ENCODE measurements at places on chromosomes 13 and 19.

- DNase-seq, result no peak
These were observed 111.2 kb upstream of the SGCG start for GRCh38 chr13:23069566-23069965.

GRCh38 chr13:45349438-45349837, 8.5 kb upstream of the TPT1 start:
- DNase-seq, result no peak

DNA sequence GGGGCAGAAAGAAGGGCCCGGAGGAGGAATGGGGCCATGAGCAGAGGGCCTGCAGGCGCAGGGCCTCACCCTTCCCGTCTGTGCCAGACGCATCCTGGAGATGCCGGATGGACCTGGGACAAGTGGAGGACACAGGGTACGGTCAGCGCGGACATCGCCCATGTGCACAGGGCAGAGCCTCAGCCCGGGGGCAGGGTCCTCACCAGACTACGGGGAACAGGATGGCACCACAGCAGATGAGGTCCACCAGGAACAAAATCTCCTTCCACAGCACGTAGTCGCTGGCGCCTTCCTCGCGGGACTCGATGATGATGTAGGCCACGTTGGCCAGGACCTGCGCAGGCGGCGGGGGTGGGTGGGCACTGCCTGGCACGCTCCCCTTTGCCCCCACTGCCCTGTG, 5.6 kb downstream of the GPR108 start:
- no peak for DNase-seq

GRCh38 chr13:96533408-96533807, 443.5 kb downstream of the HS6ST3 start:
- no peak for DNase-seq

- no peak for DNase-seq
These were observed 932.0 kb downstream of the SLITRK6 start for GRCh38 chr13:84867246-84867645.

GRCh38 chr13:79799059-79799867, 318.3 kb downstream of the NDFIP2 start:
- DNase-seq, result no peak

- DNase-seq, result no peak
These were observed 17.8 kb downstream of the PROZ start for GRCh38 chr13:113176280-113176679.

DNA sequence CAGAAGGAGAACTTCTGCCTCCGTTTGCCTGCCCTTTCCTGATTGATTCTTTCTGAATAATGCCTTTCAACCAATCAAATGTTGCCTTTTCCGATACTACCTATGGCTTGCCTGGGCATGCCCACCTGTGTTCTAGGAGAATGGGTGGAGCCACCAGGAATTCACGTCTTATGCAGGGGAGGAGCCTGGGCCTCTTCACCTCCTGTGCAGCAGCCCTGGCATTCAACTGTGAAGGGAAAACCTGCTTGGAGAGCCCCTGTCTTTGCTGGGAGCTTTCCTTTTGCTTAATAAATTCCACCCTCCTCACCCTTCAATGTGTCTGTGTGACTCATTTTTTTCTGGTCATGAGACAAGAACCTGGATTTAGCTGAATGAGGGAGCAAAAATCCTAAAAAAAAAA, 730.7 kb downstream of the UQCRFS1 start:
- DNase-seq, result peak; percentile 12

DNA sequence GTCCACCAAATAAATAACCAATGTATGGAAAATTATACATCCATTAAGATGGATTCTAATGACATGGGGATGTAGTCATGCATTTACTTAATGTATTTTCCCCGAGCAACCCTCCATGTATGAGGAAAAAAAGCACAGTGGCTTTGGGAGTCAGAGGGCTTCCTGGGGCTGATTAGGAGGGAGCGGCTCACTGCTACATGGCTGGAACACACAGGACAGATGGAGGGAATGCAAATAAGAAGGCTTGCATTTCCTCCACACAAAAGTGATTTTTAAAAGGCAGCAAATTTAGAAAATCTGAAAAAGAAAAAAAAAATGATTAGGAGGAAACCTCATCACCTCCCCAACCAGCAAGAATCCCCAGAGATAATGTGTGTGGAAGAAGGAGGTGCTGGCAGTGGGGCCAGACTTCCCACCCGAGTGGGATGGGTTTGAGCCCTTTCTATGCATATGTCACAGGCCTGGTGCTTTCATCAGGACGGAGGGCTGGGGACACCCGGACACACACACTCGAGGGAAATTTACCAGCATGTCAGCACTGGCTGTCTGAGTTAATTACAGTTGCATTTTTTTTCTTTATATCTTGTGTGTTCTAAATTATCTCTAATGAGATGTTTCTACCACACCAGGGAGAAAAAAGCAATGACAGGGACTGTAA, 118.9 kb downstream of the USP12 start:
- DNase-seq, result no peak

DNA sequence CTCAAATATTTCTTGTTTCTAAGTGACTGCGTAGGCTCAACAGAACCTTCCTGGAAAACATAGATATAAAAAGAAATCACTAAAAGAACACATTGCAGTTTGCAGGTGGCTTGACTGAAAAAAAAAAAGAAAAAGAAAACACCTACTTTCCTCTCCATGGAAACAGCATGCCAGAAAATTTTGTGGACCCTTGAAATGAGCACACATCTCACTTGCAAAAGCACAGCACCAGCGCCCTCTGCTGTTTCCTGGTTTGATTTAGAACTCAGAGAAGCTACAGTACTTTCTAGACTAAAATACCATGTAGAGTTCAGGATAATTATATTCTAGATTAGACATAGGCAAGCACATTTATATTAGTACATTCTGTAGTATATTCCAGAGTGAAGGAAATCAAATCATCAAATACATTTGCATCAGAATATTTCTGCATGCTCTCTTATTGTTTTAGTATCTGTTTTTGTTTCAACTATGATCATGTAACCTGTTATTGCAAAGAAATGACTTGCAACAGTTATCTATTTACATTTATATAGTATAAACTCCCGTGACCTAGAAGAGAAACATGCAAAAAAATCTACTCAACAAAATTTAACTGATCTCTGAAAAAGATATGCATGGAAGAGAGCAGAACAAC, 22.3 kb upstream of the XPO4 start:
- DNase-seq, result peak; percentile 76

DNA sequence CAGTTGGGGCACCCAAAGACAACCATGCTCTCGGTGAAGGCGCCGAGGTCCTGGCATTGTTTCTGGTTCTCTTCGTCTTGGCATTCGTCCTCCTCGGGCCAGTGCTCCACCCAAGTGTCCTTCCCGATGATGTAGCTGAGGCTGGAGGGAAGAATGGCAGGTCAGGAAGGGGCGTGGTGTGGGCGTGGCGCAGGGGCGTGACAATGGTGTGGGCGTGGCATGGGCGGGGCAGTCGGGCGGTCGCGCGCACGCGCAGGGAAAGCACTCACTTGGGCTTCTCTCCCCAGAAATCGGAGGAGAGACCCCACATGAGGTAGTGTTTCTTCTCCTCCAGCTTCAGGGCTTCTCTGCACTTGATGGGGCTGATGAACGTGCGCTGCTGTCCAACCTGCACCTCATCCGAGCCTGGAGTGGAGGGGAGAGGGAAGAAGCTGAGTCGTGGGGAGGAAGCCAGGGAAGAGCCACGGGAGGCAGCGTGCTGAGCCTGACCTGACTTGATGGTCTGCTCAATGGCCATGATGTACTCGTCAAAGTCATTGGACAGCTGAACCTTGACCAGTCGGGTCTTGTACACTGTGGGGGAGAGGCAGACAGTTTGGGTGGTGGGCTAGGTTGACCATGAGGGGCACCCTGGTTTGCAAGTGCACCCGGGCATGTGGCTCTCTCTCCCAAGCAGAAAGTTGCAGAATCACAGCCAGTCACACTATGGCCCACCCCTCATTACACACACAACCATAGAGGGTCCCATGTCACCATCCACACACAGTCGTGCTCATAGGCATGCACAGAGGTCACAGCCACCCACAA, 8.1 kb upstream of the TNFSF14 start:
- no peak for DNase-seq

DNA sequence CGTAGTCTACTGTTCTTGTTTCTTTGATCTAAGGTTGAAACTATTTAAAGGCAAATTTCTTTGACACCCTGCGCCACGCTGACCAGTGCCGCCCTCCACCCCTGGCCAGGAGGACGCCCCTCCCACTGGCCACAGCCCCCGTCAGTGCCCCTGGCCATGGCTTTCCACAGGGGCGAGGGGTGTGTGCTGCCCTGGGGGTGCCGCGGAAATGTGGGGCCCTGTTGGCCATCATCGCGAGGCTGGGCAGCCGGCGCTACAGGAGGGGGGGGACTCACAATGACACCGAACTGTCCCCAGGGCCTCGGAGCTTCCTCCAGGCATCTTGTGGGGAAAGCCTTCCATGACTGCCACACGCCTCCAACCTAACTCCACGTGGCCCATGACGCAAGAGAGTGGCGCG, 10.9 kb downstream of the SHC2 start:
- no peak for DNase-seq

DNA sequence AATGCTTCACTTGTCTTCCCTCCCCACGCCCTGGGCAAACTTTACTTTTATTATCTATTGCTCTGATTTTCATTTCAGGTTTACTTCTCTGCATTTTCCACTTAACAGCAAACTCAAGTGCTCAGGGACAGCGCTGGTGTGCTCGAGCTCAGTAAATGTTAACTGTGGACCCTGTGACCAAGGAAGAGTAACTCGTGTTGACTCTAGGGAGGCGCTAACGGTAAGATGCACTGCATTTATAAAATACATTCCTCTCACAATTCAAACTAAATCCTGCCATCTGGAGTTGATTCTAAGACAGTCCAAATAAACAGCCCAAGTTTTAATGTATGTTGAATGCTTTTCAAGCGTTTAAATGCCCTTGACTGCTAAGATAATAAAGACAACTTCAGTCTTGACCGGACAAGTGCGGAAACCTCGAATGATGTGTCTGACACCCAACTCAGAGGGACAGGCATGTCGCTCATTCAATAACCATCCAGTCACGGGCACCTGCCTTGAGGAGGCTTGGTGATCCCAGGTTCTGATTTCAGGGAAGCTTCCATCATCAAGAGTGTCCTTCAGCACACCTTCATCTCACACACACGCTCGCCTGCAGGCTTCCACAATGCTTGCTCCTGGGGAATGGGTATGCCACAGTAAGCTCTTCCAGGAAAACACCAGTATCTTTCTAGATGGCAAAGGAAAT, 93.2 kb downstream of the STK24 start:
- DNase-seq, result no peak

- DNase-seq, result no peak
These were observed 117.9 kb downstream of the CRYL1 start for GRCh38 chr13:20407759-20408158.

GRCh38 chr13:44840131-44840530, 149.1 kb downstream of the NUFIP1 start:
- no peak for DNase-seq

- DNase-seq, result peak; percentile 7
These were observed 48.6 kb upstream of the PCDH8 start for GRCh38 chr13:52896827-52897659.

GRCh38 chr19:55341171-55341588, 1.5 kb downstream of the KMT5C start:
- DNase-seq, result peak; percentile 35

DNA sequence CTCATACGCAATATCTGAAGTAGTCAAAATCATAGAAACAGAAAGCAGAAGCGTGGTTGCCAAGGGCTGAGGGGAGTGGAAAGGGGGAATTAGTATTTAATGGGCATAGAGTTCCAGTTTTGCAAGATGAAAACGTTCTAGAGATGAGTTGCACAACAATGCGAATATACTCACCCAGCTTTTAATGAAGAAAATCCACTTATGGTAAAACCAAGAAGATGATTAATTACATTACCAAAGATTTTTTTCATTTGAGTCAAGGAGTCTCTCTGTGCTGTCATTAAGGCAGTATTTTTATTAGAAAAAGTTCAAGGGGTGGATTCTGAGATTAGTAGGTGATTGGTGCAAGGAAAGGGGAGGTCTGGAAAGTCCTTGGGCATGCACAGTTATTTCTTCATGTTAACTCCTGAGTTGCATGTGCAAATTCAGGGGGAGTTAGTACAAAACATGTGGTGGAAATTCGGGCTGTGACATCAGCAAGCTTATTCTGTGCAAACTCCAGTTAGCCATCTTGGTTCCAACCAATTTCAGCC, 6.9 kb upstream of the CBY2 start:
- no peak for DNase-seq

Data from KBM-7 (cell line).